Stimulated activated naive CD4-positive, alpha-beta T cell treated with Interleukin-2 at 50 U/mL for 16 hours (primary cell): ENCODE measurements at places on chromosomes 3 and 15.
A peak's percentile ranks its signal among the peaks of the same experiment; 100 is the strongest.

GRCh38 chr3:67312155-67312554 lies 314.0 kb downstream of the KBTBD8 start:
- DNase-seq, result no peak

- DNase-seq, result no peak
Measured at GRCh38 chr3:185549122-185549521, 3.3 kb downstream of the LIPH start.

GRCh38 chr3:88632226-88632625 lies 475.2 kb upstream of the EPHA3 start:
- DNase-seq, result no peak

DNA sequence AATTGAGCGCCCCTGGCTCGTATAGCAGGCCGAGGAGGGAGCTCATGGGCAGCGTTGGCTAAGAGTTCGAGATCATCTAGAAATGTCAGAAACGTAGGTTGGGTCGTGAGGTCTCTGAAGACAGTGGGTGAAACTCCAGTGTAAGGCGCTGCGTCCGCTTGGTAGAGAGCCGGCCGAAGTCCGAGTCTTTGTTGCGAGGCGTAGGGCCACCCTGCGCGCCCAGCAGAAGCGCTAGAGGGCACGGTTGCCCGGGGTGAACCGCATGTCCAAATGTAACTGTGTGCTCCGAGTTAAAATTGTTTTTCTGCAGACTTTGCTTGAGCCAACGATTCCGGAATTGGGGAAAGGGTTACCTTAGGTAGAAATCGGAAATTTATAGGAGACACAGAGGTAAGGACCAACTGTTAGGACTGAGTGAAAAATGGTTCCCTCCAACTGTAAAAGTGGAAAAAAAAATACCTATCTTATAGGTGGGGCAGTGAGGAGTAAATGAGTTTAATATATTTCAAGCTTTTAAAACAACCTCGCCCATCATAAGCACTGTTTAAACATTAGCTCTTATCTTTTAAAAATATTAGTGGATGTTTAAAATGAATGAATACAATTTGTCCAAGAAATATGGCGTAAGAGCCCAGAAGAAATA lies 993 bp upstream of the SIAH2 start:
- DNase-seq, result peak; percentile 54

DNA sequence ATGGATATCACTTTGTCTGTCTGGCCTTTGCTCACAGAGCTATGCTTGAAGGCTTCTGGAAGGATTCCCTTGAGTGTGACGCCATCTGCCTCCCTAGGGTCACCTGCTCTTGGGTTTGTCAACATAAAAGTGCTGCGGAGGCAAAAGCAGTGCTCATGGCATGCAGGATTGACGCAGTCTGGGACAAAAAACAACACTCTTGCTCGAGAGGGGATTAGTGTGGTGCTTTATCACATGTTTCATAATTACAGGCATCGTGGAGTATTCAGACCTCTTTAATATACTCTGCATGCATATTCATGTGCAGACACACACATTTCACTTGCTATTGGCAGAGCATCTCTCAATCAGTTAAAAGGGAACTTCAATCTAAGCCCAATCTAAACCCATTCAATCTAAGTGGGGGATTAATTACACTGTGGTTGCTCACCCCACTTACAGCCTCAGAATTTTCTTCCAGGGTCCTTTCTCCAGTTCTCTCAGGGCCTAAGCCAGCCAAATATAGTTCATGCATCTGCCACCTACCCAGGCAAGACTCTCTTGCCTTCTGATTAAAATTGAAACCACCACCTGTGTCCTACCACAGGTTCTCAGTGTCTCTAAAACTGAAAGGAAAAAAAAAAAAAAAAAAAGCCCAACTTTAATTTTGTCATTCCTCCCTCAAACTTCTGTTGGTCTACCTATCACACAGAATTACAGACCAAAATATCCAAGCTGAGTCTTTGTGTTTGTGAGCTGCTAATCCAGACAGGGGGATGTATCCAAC lies 75.6 kb downstream of the BFSP2 start:
- DNase-seq, result no peak

GRCh38 chr3:188294113-188294512 lies 140.2 kb downstream of the LPP start:
- DNase-seq, result no peak

GRCh38 chr15:52217186-52217585 lies 26.0 kb upstream of the GNB5 start:
- DNase-seq, result no peak

GRCh38 chr3:8504611-8504973 lies 3.0 kb downstream of the LMCD1 start:
- DNase-seq, result no peak
